ENCODE measurements at places on chromosomes 4 and X.

GRCh38 chr4:63155561-63155960 is 1253.7 kb downstream of the TECRL start:
- no peak for DNase-seq

GRCh38 chr4:53562409-53562808 is 28.9 kb downstream of the LNX1 start:
- no peak for DNase-seq

GRCh38 chrX:134782796-134783195 is 124.5 kb upstream of the PLAC1 start:
- no peak for DNase-seq

- no peak for DNase-seq
These were observed 57.3 kb downstream of the HPGD start for GRCh38 chr4:174464949-174465348.

DNA sequence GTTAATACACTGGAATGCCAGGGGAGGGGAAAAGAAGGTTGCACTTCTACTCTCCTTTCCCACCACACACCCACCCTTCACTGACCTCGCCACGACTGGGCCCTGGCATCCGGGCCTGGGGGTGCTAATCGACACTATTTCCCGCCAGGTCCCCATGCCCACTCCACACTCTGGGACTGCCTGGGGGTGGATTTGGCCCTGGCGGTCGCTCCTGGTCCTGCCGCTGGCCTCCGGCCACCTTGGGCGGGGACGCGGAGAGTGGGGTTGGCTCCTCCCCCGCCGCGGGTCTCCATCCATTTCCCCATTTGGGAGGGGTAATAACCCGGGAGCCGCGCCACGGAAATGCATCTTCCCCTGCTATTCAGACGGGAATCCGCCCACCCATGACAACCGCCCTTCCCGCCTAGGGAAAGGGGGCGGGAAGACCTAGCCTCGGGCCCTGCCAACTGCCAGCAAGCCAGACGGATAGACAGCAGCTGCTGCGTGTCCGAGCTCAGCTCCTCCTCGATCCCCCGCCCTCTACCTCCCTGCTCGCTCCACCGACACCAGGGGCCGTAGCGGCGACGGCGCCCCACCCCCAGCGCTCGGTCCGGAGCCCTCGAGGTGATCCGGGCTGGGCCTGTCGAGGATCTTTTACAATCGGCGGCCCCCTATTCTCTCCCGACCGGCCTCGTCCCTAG is 78.1 kb downstream of the RLIM start:
- peak; percentile 45 for DNase-seq

DNA sequence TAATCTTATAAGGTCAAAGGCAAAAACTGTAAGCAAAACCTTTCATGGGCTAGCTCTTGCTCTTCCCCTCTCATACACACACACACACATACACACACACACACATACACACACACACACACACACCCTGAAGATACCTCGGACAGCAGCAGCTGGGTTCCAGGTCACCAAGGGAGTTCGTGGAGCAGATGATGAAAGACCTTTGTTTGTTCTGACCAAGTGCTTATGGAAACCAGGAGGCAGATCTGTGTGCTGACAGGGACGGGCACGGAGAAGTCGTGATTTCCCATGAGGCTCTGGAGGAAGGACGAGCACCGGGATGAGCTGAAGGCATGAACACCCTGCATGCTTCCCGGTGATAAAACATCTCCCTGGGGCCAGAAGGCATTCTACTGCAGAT is 35.4 kb upstream of the CRMP1 start:
- no peak for DNase-seq

- no peak for DNase-seq
These were observed 35.2 kb downstream of the SMIM20 start for GRCh38 chr4:25949173-25949748.

DNA sequence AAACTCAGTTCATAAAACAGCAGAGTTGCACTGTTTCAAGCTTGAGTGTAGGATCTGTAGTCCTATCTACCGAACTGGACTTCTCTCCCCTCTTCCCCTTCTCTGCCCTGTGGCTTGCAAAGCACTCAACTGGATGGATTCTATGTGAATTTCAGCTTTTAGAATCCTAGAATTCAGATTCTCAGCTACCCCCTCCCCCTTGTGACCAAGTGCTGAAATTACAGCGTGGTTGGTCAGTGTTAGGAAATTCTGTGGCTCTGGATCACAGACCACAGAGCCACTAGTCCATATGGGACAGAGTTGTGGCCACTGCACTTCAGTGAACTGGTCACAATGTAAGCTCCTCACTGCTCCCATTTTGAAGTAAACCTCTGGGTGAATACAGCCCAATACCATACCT is 64.6 kb upstream of the TRPC5 start:
- peak; percentile 0 for DNase-seq

GRCh38 chr4:17098996-17099395 is 200.6 kb upstream of the LDB2 start:
- DNase-seq, result no peak

- DNase-seq, result no peak
These were observed 162.6 kb downstream of the PRKX start for GRCh38 chrX:3550871-3551270.

DNA sequence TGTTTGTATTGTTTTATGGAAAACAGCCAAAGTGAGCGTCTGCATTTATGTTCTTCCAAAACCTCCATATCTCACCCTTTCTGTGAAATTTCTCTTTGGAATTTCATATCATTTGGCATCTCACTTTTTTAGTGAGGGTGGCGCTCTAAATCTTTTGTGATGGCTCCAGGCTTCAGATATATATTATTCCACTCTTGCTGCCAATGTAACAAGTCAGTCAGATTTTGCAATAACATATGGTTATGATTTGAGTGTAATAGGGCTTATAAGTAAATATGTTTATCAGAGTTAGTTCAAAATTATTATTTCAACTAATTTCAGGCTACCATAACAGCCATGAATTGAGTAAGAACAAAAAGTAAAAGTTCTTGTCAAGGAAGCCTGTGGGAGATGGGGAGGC is 314.7 kb downstream of the PDGFC start:
- DNase-seq, result no peak

DNA sequence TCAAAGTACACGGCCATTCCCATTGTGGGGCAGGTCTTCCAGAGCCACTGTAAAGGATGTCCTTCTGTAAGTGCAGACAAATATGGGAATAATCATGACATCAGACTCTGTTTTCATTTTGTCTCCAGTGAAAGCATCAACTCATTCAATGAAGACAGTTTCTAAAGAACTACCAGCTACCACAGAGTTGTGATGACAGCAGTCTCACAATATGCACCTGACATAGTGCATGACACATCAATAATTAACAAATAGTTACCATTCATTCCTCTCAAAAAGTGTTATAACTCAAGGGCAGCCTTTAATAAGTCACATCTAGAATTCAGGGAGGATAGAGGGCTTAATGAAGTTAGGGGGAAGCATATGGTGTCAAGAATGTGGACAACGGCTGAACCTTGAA is 20.2 kb downstream of the MTTP start:
- DNase-seq, result no peak

DNA sequence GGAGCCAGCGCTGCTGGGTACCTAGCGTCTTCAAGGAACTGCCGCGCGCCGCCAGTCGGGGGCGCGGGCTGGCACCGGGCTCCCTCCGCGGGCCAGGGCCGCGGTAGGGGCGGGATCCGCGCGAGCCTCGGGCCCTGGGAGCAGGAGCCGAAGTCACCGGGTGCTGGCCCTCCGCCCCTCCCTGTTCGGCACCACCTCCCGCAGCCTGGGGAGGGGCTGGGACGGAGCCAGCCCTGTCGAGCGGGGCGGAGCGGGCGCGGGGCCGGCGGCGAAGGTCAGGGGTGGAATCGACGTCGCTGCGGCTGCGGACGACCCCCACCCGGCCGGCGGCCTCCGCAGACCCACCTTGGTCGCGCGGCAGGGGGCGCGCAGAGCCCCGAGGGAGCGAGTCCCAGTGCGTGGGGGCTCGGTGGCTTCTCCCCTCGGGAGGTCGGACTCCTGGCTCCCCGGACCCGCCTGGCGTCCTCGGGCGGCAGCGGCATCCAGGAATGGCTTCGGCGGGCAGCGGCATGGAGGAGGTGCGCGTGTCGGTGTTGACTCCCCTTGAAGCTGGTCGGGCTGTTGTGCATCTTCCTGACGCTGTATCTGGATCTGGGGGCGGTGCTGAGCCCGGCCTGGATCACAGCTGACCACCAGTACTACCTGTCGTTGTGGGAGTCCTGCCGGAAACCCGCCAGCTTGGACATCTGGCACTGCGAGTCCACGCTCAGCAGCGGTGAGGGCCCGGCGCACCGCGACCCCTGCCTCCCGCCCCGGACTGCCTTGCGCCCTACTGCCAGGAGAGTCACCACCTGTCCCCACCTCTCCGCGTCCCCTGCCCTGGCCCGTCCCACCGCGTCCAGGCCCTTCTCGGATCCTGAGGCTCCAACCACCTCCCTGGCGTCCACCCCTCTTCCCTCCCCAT is 50.5 kb upstream of the FAM47C start:
- no peak for DNase-seq

- DNase-seq, result no peak
These were observed 1.3 kb upstream of the ZNF732 start for GRCh38 chr4:306551-306961.

DNA sequence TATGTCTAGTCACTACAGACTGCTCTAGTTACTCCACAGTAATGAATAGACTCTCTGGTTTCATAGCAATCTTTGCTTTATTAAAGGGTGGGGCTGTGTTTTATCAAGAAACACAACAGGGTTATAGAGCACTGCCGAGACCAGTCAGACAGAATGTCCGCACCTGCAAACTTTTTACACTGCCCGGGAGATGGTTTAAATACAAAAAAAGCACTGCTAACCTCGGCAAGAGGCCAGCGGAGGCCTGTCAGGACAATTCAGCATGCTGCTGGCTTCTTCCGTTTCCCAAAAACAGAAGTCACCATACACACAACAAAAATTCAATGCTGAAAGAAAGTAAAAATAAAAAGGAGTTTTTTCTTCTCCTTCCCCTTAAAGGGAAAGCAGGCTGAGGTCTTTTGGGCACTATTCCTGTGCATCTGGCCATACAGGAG is 67.4 kb downstream of the IRF2 start:
- DNase-seq, result no peak

DNA sequence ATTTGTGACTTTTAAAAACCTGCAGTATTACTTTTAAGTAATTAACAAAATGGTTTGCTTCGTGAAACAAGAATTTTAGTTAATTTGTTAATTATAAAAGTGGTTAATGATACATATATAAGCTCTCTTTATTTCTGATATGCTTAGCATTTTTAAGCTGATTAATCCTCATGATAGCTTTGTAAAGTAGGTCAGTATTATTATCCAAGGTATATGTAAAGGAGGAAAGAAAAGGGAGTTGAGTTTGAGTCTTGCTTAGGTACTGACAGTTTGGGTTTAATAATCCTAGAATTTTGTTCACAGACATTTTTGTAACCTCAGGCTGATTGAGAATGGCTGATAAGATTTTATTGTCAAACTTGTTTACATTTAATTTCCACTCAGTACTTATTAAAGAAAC is 21.8 kb downstream of the HERC3 start:
- DNase-seq, result no peak

DNA sequence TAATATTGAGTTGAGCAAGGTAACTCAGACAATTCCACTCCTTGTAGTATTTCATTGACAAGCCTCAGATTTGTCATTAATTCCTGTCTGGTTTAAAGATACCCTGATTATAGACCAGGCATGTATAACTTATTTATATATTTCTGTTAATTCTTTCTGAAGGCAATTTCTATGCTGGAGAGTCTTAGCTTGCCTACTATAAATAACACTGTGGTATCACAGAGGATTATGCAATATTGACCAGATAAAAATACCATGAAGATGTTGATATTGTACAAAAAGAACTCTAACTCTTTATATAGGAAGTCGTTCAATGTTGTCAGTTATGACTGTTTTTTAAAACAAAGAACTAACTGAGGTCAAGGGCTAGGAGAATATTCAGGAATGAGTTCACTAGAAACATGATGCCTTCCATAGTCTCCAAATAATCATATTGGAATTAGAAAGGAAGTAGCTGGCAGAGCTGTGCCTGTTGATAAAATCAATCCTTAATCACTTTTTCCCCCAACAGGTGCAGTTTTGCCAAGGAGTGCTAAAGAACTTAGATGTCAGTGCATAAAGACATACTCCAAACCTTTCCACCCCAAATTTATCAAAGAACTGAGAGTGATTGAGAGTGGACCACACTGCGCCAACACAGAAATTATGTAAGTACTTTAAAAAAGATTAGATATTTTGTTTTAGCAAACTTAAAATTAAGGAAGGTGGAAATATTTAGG is 821 bp downstream of the CXCL8 start:
- no peak for DNase-seq

GRCh38 chr4:43341741-43342140 is 449.2 kb downstream of the GRXCR1 start:
- no peak for DNase-seq

GRCh38 chrX:43002526-43003203 is 224.7 kb upstream of the PPP1R2C start:
- no peak for DNase-seq

GRCh38 chr4:24141836-24142235 is 252.0 kb upstream of the PPARGC1A start:
- DNase-seq, result no peak

- DNase-seq, result no peak
These were observed 28.8 kb upstream of the PCSK1N start for GRCh38 chrX:48864210-48864609.

- no peak for DNase-seq
These were observed 29.2 kb downstream of the IGFBP7 start for GRCh38 chr4:57080781-57081650.

DNA sequence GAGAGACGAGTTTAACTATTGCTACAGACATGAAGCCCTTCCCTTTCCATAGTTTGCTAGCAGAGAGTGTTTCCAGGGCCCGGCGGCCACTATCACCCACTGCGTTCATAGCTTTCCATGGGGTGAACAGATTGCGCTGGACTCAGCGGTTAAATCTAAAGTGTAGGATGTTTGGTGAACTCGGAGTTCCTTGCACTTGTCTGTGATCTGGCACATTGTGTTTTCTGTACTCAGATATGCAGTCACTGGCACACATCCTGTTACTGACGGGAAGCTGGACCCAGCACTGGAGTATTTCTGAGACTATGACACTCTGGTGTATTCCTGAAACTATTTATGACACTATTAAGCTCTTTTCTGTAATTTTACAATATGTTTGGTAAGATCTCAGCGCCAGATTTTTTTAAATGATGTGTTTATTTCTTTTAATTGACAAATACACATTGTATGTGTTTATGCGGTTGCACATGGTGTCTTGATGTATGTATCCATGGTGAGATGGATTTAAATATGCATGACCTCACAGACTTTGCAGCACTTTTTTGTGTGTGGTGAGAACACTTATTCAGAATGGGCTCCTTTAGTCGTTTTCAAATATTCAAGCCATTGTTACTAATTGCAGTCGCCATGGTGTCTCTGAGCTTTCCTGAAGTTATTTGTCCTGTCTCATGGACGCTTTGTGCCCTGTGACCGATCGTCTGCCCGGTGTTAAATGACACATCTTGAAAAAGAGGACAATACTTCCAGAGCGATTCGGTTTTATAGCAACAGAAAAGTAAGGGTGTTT is 14.1 kb downstream of the CD99 start:
- no peak for DNase-seq

DNA sequence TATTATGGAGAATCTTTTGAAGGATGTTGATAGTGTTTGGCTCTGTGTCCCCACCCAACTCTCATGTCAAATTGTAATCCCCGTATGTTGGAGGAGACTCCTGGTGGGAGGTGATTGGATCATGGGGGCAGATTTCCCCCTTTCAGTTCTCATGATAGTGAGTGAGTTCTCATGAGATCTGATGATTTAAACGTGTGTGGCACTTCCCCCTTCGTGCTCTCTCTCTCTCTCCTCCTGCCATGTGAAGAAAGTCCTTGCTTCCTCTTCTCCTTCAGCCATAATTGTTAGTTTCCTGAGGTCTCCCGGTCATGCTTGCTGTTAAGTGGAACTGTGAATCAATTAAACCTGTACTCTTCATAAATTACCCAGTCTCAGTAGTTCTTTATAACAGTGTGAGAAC is 166.1 kb upstream of the NUDT6 start:
- no peak for DNase-seq

- peak; percentile 60 for DNase-seq
These were observed 12.8 kb upstream of the NSUN7 start for GRCh38 chr4:40736910-40737309.
